AG09309 (cell line): ENCODE measurements at places on chromosomes 1 and 21.

- DNase-seq = no peak
These were observed 27.2 kb downstream of the PSMG1 start for GRCh38 chr21:39156024-39156423.

- DNase-seq = no peak
These were observed 14.4 kb downstream of the NOC2L start for GRCh38 chr1:944341-945325.

GRCh38 chr21:38322311-38322950, 65.6 kb downstream of the KCNJ15 start:
- peak; percentile 66 for DNase-seq

DNA sequence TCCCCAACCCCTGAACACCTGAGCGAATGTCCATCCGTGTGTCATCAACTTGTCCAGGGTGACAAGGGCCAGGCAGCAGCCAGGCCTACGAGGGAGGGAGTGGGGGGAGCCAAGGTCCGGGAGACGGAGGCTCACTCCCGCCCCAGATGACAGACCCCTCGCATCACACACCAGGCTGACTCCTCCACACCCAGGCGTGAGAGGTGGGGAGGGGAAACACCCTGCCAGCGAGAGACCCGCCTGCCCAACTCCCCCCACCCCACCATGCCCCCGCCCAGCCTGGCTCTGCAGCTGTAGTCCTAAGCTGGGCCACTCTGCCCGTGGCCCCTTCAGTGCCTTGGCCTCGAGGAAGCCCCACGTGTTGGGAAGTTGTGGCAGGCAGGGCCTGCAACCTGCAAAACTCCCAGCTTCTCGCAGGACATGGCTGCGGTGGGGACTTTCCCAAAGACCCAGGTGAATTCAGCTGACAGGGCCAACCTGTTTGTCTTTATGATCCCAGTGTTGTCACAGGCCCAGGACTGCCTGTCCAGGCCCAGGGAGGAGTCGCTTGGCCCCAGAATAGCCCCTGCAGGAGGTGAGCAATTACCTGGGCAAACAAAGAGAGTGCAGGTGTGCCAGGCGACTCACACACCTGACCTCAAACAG, 62.9 kb downstream of the RIPK4 start:
- no peak for DNase-seq

DNA sequence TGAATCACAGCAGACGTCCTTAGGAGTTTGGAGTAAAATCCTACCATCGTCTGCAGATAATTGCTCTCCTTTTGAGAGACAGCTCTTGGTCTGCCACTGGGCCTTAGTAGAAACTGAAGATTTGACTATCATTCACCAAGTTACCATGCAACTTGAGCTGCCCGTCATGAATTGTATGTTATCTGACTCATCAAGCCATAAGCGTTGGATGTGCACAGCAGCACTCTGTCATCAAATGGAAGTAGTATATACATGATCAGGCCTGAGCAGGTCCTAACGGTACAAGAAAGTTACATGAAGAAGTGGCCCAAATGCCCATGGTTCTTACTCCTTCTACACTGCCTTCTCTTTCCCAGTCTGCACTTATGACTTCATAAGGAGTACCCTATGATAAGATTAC, 317.8 kb downstream of the GPATCH2 start:
- DNase-seq = no peak

- no peak for DNase-seq
These were observed 42.9 kb upstream of the PRKACB start for GRCh38 chr1:84101204-84101603.

DNA sequence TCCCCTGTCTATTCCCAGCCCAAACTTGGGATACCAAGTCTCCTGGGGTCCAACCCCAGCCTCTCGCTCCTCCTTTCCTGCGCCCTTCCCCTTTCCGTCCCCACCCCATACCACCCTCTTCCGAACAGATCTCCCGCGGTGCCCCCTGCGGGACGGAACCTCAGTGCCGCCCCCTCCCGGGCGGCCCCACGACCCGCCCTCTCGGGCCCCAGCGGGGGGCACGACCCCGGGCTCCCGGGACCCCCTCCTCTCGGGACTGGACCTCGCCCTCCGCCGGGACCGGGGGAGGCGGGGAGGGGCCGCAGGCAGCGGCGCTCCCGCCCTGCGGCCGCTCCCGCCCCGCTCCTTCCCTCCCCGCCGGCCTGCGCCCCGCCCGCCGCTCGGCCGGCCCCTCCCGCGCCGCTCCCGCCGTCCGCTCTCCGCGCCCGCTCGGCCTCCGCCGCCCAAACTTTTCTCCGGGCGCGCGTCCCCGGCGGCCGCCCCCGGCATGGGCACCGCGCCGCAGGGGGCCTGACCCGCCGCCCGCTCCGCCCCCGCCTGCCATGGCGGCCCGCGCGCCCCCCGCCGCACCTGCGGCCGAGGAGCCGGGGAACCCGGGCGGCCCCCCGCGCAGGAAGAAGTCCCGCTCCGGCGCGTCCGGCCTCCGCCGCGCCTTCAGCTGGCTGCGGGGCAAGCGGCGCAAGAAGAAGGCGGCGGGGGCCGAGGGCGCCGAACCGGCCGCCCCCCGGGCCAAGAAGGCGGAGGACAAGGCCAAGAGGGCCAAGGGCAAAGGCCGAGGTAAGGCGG, 39.0 kb upstream of the SYNC start:
- no peak for DNase-seq

GRCh38 chr1:206514813-206515387, 7.6 kb downstream of the RASSF5 start:
- no peak for DNase-seq
